ENCODE measurements at places on chromosomes 12 and 14.
A peak's percentile ranks its signal among the peaks of the same experiment; 100 is the strongest.

GRCh38 chr12:113030875-113031525, 25.5 kb upstream of the DTX1 start:
- DNase-seq = no peak

DNA sequence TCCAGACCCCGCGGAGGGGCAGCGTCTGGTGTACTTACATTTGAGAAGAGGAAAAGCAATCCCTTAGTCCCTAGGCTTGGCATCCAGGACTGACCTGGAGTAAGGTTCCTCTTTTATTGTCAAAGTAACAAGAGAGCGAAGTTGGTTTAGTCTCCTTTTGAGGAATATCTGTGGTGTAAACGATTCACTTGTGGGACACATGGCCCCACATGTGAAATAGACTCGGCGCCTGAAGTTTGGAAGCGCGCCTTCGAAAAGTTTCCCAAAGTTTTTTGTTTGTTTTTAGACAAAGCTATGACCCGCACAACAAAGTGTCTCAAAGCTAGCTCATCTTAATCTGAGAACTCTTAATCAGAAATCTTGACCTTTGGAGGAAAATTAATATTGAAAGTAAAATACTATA, 744 bp downstream of the STYX start:
- no peak for DNase-seq

- no peak for DNase-seq
Observed at GRCh38 chr12:121723200-121723599, 10.6 kb downstream of the TMEM120B start.

GRCh38 chr14:82313889-82314288, 780.2 kb upstream of the SEL1L start:
- no peak for DNase-seq

GRCh38 chr12:132400011-132400641, 70.7 kb upstream of the GALNT9 start:
- no peak for DNase-seq

- no peak for DNase-seq
Observed at GRCh38 chr12:25994901-25995625, 36.6 kb downstream of the RASSF8 start.

DNA sequence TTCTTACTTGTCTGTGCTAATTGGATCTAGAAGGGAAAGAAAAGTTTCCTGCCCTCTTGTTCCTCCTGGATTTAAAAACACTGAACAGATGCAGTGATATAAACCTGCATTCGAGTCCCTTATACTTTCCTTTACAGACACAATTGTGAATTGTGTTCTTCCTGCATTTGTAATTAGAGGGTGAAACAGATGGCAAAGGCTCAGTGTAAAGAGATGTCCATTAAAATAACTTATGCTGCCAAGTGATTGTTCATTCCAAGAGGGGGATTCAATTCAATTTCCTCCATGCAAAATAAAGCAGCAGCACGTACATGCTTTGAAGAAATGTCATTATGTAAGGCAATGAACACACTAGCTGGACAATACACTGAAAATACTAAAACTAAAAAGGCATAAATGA, 248.3 kb upstream of the LRIG3 start:
- DNase-seq = no peak

DNA sequence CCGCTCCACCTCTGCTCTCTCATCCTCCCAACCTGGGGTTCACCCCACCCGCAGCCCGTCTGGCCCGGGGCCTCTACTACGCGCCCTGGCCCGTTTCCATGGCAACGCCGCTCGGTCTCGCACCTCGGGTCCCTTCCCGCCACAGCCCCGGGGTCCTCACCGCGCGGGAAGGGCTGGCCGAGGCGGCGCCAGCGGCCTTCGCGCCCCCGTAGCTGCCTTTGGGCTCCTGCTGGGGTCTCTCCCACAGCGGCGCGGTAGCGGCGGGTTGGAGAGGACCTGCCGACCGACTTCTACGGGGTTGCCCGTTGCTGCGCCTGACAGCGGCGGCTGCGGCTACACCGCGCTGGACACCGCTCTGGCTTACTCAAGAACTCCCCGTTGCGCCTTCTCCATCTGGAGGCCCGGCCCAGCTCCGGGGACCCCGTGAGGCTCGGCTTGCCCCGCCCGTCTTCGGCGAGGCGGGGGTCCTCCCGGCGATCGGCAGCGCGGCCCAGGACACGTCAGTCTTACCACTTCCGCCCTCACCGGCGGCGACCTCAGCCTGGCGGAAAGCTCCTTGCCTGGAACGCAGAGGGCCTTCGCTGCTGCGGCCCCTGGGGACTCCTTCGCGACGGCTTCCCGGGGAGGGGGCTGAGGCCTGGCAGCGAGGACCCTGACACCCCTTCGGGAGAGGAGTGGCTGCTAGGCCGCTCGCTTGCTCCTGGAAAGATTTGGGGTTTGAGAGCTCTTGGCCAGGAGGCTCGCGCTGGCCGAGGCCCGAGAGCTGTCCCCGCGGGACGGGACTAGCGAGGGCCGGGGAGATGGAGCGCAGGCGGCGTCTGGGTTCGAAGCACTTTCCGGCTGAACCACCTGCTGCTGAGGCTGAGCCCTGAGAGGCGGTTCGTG, at the start of gene TM9SF1:
Gene TM9SF1 (minus strand): TSS at position 256 of the 885 bp plus-strand sequence. CDS start 422 bp downstream, outside the sequence.
- peak; percentile 91 for DNase-seq

GRCh38 chr14:77543637-77544334, 45.2 kb upstream of the ISM2 start:
- no peak for DNase-seq

DNA sequence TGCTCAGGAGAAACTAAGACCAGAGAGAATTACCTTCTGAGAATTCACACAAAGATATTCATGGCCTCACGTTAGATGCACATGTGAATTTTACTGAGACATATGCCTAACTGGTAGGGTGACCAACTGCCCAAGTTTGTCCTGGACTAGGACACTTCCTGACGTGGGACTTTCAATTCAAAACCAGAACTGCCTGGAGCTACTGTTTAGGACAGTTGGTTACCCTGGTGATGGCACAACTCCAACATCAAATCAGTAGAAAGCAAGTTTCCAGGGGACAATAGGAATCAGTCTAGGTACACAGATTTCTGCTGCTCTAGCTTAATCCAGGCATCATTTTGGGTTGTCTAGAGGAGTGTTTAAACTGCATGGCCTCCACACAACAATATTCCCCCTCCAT, 178.7 kb downstream of the GXYLT1 start:
- no peak for DNase-seq

- no peak for DNase-seq
Observed at GRCh38 chr14:21066882-21067502, 3.1 kb upstream of the ARHGEF40 start.

- DNase-seq = no peak
Observed at GRCh38 chr12:106288494-106289195, 13.9 kb upstream of the TCP11L2 start.

- no peak for DNase-seq
Observed at GRCh38 chr12:132124766-132125425, 19.2 kb downstream of the DDX51 start.

DNA sequence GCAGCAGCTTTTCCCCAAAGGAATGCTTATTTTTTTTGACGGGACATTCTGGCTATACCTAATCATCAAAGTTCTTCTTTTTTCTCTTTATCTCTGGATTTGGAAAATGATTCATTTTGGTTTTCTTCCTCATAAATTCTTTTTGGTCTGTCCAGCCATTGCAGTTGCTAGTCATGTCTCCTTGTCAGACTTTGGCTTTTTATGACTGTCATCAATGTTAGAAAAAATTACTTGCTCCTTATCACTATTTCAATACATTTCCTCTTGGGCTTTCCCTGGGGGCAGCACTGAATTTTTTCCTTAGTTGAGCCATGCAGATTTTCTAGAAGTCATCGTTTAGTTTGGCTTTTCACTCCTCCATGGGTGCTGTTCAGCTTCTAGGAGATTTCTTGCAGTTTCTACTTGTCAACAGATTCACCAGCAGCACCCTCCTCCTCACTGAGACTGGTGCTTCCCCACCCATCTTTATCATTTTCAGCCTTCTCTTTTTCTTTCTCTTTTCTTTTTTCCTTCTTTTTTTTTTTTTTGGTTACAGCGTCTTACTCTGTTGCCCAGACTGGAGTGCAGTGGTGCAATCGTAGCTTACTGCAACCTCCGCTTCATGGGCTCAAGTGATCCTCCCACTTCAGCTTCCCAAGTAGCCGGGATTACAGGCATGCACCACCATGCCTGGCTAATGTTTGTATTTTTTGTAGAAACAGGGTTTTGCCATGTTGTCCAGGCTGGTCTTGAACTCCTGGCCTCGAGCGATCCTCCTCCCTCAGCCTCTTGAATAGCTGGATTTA, 5.2 kb downstream of the ADIPOR2 start:
- no peak for DNase-seq

- DNase-seq = no peak
Observed at GRCh38 chr12:29983851-29984250, 200.1 kb upstream of the TMTC1 start.

DNA sequence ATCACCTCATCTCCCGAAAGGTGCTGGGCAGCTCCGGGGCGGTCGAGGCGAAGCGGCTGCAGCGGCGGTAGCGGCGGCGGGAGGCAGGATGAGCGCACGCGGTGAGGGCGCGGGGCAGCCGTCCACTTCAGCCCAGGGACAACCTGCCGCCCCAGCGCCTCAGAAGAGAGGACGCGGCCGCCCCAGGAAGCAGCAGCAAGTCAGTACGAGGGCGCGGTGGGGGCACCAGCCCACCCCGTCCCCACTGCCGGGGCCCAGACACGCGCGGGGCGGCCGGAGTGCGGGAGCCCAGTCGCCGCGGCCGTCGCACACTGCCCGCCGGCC, 862 bp downstream of the HMGA2 start:
- no peak for DNase-seq

Measured in CD8-positive, alpha-beta memory T cell (primary cell).